ENCODE measurements at places on chromosomes 16 and 17.

DNA sequence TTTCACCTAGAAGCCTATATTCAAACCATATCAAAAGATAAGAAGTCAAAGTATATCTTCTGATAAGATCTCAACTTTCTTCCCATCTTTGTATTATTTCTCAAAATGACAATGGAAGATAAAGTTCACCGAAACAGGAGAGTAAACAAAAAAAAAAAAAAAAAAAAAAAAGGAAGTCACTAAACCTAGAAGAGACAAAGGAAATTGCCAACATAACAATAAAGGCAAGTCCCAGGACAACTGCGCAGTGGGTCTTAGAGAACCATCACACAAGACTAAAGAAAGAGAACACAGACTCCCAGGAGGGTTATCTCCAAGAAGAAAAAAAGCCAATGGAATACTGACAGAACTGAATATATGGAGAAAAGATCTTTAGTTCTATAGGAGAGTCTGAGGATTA lies 65.7 kb downstream of the SMURF2 start:
- no peak for DNase-seq

GRCh38 chr16:11310997-11311561 lies 29.9 kb upstream of the PRM1 start:
- peak; percentile 51 for DNase-seq

- no peak for DNase-seq
Observed at GRCh38 chr17:11636771-11637170, 38.5 kb downstream of the DNAH9 start.

- no peak for DNase-seq
Observed at GRCh38 chr17:56699186-56699894, 105.8 kb downstream of the NOG start.

DNA sequence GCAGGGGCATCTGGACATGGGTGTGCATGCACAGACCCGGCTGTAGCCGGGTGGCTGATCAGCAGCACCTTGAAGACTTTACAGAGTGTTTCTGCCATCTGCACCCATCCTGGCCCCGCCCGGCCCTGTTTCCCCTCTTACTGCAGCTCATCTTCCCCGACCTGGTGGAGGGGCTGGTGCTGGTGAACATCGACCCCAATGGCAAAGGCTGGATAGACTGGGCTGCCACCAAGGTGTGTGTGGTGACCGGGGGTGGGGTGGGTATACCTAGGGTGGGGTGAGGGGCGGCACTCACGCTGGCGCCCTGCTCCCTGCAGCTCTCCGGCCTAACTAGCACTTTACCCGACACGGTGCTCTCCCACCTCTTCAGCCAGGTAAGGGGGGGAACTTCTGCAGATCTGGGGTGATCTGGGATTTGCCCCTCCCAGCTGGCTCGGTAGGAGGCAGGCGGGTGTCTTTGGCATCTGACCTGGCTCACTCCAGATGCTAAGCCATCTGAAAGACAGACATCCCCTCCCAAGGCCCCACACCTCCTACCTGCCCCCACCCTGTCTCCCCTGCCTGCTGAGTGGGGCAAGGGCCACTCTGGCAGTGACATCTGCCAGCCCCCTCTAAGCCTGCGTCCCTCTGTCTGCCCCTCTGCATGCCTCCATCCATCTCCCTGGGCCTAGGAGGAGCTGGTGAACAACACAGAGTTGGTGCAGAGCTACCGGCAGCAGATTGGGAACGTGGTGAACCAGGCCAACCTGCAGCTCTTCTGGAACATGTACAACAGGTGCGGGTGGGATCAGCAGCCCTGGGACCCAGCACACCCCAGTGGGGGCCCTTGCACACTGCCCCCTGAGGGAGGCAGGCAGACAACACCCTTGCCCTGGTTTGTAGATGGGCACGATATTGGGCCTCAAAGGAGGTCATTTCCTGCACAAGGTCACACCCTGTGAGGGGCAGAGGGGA lies 6.6 kb downstream of the NDRG4 start:
- DNase-seq, result no peak

Data from CD4-positive, alpha-beta T cell treated with Interleukin-17A for 4 hours (primary cell).